ENCODE measurements at places on chromosomes 12 and 14.

- DNase-seq: no peak
Observed at GRCh38 chr14:68238976-68239375, 419.4 kb downstream of the RAD51B start.

GRCh38 chr14:30681752-30682355 lies 59.7 kb downstream of the SCFD1 start:
- DNase-seq: no peak

DNA sequence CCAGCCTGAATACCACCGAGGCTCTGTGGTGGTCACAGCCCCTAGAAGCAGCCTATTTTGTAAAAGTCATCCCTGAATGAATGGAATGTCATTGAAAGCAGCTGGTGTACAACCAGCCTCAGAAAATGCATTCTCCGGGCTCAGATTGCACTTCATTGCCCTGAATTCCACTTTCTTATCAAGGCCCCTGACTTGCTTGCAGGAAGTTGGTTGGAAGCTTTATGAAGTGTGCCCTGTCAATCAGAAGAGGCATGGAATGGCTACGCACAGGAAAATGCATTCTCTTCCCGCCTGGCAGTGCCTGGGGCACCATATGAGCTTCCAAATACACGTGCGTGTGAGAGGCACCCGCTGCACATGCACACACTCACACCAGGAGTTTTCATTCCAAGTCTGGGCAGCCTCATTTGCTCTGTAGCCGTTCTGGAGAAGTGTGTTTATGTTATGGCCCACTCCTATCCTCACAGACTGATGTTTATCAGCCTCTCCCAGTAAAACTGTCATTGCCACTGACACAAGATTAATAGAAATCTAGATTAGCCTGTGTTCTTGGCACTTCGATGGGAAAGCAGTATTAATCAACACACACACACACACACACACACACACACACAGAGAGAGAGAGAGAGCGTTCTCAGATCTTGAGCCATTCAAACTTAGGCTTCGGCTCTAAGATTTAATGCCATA lies 63.9 kb downstream of the NUAK1 start:
- DNase-seq: no peak

GRCh38 chr12:80186727-80187217 lies 87.4 kb downstream of the OTOGL start:
- DNase-seq: no peak

DNA sequence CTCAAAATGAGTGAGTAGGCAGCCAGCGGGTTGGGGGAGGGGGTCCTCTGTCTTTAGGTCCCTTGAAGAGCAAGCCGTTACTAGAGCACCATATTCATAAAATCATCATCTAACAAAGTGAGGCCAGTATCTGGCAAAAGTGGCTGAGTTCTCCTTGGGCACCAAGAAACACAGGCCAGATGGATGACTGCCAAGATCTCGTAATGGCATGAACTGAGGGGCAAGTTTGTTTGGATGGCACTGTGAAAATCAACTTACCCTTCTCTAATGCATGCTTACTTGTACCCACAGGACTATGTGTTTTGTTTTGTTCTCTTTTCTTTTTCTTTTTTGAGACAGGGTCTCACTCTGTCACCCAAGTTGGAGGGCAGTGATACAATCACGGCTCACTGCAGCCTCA lies 41.6 kb downstream of the GNPTAB start:
- DNase-seq: no peak

DNA sequence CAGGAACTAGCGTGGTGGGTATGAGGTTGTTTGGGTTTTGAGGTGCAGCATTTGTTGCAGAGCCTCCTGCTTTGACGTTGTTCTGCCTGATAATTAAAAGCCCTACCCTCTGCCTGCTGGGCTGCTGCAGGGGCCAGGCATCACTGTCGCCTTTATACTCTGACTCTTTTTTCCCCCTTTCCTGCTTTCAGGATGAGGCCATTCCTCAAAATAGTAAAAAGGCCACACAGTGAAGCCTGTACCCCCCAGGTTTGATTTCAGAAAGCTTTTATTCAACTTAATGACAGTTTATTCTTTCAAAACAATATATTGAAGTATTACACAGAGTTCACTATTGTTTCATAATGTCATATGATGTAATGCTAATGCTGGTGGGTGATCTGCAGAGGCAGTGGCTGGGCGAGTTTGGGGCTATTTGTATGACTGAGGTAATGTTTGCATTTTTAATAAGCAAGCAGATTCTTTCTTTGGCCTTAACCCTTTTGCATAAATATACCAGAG lies 9.1 kb downstream of the BORCS5 start:
- DNase-seq: no peak

DNA sequence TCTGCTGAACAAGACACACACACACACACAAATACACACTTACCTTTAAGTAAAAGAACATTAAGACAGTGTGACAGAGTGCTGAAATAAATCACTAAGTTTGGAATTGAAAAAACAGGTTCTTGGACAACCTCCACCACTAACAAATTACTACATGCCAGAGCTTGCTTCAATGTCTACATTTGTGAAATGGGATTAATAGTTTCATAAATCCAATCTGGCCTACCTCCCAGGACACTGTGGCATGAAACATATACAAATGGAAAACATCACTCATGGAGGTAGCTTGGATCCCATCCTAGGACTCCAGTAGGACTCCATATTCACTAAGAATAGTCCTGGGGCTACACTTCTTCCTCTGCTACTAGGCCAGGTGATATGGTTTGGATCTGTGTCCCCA lies 8.2 kb upstream of the CCDC60 start:
- DNase-seq: no peak

DNA sequence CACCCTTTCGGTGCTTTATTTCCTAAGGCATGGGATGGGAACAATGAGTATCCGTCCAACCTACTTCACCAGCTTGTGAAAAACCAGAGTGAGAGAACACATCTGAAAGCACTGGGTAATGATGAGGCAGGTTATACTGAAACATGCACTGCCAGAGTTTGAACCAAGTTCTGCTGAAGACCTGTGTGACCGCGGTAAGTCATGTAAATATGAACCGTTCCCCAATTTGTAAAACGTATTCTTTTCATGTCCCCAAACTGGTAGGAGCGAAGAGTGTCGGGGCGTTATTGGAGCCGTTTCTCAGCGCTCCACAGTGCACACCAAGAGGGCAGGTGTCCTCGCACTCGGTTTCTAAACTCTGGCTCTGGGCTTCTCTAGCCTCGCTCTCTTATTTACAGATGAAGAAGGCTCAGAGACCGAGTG lies 788 bp upstream of the NGDN start:
- DNase-seq: no peak

- no peak for DNase-seq
Observed at GRCh38 chr12:121423253-121423652, 23.3 kb downstream of the RNF34 start.

- DNase-seq: no peak
Observed at GRCh38 chr12:62911286-62911685, 23.7 kb downstream of the PPM1H start.

DNA sequence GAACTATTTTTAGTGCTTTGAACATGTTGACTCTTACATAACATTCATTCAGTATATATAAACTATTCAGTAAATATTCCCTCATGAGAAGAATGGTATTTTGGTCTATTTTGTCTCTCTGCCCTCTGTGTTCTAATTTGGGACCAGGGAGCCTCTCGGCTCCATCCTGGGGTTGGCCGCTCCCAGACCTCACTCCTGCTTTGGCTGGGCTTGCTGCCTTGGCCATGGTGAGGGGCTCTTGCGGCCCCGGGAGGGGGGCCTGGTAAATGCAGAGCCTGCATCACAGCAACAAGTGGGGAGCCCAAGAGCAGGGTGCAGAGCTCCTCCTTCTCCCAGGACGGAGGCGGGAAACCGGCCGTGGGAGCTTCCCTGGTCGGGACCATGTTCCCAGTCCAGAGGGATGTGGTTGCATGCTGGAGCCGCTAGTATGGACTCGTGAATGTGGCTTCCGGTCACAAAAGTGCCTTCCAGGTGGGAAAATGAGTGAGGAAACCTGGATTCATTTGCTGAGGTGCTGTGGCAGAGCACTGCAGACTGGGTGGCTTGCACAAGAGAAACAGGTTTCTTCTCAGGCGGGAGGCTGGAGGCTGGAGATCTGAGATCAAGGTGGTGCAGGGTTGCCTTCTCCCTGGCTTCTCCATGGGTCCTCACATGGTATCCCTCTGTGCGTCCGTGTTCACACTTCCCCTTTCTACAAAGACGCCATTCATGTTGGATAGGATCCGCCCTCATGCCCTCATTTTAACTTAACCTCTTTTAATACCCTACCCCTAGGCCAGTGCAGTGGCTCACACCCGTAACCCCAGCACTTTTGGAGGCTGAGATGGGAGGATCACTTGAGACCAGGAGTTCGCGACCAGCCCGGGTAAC lies 250.2 kb downstream of the CACNA1C start:
- DNase-seq: no peak

- DNase-seq: no peak
Observed at GRCh38 chr12:89288959-89289358, 63.3 kb downstream of the DUSP6 start.

- DNase-seq: no peak
Observed at GRCh38 chr12:59234391-59234790, 314.1 kb upstream of the LRIG3 start.

- DNase-seq: no peak
Observed at GRCh38 chr12:7642876-7643309, 22.8 kb downstream of the APOBEC1 start.

- DNase-seq: no peak
Observed at GRCh38 chr12:48946205-48946604, 11.1 kb downstream of the ARF3 start.

DNA sequence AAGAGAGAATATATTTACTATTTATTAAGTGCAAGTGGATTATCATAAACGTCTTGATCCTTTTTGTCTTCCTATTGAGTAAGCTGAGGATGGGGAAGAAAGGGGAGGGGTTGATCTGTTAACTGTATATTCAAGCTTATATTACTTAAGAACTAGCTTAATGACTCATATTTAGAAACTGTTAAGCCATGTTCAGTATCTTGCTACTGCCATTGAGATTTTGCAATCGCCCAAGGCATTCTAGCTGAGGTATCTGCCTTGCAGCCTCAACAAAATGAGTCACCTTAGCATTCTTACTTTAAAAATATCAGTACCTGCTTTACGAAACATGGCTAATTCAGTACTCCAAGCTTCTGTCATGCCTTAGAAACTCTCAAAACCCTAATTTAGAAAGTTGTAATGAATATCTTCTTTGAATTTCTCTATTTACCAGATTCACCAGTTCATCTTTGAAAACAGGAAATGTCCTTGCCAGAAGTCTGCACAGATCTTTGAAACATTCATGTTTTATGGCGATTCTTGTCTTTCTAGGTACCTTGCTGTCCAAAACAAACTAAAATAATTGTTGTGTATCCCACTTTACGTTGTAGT lies 76.1 kb downstream of the ALG10B start:
- no peak for DNase-seq

DNA sequence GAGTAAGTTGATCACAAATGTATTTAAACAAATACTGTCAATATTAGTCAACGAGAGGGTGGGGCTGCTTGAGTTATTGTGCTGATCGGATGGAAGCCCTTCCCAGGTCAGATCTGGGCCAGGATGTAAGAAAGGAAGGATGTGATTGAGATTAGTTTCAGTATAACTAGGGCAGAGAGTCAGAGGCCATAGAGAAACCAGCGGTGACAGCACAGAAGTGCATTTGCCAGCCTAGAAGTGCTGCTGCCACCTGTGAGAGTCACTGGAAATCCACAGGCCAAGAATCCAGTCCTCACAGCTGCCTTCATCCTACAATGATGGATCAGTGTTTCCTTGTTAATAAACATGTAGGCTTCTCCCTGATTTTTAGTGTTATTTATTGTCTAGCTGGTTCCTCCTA lies 9.8 kb upstream of the FERMT2 start:
- no peak for DNase-seq

DNA sequence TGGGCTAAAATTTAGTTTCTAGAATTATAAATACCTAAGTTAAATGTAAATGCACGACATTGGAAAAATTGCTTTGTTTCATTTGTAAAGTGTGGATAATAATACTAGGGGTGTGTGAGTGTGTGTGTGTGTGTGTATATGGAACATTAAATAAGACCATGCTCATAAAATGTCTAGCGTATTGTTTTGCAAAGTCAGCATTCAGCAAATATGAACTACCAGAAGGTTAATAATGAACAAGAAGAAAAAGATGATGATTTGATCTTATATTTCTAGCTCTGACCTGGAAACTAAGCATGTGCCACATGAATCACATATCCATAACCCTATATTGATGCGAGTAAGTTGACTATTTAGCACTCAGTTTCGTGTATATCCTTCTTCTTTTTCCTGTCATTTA lies 44.9 kb upstream of the MDGA2 start:
- DNase-seq: no peak

Measured in T-helper 22 cell (primary cell).